Activated naive CD4-positive, alpha-beta T cell treated with anti-CD3 and anti-CD28 coated beads for 36 hours (primary cell): ENCODE measurements at places on chromosomes 4 and X.

DNA sequence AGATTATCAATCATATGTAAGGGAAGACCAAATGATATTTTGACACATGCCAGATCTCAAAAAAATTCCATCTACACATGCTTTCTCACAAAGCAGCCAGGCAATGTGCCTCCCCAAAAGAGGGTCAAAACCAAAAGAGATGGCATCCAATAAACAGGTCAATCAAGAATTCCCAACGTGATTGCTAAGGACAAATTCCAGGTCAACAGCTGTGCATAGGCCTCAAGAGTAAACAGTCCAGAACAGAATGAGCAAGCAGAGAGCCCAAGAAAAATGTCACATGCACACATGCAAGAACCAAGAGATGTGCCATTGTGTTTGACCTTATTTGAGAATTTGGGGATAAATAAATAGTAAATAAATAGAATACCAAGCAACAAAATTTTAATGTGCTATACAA is 136.7 kb downstream of the APBB2 start:
- DNase-seq, result no peak

DNA sequence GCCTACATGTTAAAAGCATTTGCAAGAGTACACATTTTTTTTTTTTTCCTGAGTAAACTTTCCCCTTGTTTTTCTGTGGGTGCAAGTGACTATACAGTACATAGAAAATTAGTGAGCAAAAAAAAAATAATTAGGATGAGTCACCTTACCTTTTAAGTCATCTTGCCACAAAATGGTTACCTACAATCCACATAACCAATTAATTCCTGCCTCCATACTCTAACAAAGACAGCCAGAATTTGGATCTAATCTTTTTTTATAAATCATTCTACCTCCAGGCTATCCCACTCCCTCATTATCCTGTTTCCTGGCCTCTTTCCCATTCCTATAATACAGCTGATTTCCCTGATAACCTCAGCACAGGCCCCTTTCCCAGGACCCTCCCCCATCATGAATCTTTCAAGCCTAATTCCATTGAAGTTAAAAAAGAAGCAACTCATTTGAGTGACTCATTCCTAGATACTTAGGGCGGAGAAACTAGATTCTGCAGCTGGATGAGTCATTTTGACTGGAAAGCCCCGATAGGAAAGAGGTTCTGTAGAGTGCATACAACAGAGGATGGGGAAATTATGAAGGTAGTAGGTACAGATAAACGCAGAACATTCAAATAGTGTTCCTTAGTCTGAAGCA is 128.2 kb downstream of the C4orf51 start:
- peak; percentile 74 for DNase-seq

GRCh38 chrX:128634754-128635153 is 582.6 kb upstream of the ACTRT1 start:
- no peak for DNase-seq

DNA sequence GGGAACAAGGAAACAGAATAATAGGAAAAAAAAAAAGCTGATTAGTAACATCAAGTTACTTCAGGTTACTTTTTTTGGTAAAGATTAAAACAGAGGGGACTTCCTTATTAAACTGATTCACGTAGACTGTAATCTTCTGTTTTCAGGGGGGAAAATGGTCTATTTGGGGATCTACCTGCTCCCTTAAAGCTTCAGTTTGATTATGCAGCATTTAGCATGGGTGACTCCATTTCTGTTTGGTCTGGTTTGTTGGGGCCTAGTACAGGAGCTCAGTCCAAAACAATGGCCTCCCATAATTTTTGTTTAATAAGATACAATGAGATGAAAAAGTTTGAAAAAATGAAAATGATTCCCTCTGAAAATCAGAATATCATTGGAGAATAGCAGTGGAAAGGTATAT is 34.6 kb downstream of the TEC start:
- no peak for DNase-seq

GRCh38 chrX:132367984-132368383 is 120.9 kb downstream of the MBNL3 start:
- DNase-seq, result no peak

DNA sequence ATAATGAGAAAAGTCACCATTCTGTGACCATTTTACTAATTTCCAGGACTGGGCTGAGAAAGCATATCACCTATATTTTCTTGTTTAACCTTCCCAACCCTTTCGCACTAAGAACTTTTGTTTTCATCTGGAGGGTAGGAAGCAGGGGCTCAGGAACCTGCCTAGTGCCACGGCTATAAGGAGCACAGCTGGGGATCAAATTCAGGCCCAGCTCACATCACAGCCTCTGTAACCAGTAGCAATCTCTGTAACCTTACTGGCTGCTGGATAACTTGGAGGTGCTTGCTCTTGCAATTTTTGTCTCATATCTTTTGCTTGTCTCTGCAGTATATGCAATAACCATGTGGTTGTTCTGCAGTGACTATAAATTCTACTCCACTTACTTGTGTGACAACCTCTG is 76.7 kb upstream of the PLAC1 start:
- DNase-seq, result no peak
